NCI-H2029 (cell line): ENCODE measurements at places on chromosomes 16 and 17.
A peak's percentile ranks its signal among the peaks of the same experiment; 100 is the strongest.

DNA sequence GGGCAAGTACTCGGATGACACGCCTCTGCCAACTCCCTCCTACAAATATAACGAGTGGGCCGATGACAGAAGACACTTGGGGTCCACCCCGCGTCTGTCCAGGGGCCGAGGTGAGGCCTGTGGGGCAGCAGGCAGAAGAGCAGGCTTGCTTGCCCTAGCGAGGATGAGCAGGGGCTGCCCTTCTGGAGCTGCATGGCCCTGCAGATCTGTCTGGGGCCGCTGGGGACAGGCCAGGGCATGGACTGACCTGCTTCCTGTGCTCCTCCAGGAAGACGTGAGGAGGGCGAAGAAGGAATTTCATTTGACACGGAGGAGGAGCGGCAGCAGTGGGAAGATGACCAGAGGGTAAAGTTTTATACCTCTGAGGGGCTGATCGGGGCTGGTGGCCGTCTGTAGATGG, 5.3 kb downstream of the DHX38 start:
- DNase-seq: no peak

DNA sequence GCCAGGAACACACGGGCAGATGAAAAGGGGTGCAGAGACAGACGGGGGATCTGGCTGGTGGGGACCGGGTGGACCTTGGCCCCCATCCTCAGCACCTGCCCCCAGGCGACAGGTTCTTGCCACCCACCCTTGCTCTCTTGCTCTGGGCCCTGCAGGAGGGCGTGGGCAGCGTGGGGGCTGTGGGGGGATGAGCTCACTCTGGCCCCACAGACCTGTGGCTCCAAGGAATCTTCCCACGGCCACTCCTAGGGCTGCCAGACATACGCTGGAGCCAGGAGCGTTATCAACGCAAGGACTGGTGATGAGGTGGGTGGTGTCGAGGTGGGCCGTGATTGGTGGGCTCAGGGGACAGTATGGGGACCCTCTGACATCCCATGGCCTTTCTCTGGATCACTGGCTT, 6.3 kb downstream of the CTRB1 start:
- no peak for DNase-seq

DNA sequence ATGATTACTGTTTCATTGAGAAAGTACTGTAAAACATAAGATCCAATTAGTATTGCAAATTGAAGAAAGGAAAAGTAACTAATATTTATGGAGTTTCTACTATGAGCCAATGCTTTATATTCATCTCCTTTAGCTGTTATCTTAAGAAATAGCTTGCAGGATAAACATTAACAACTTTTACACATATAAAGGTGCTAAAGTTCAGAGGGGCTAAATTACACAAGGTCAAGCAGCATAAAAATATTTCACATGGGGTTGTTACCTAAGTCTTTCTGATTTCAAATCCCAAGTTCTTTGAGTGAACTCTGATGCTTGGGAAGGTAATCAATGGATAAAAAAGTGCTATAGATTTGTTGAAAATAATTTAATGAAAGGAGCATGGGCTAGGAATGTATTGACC, 765.5 kb downstream of the CDH8 start:
- no peak for DNase-seq

DNA sequence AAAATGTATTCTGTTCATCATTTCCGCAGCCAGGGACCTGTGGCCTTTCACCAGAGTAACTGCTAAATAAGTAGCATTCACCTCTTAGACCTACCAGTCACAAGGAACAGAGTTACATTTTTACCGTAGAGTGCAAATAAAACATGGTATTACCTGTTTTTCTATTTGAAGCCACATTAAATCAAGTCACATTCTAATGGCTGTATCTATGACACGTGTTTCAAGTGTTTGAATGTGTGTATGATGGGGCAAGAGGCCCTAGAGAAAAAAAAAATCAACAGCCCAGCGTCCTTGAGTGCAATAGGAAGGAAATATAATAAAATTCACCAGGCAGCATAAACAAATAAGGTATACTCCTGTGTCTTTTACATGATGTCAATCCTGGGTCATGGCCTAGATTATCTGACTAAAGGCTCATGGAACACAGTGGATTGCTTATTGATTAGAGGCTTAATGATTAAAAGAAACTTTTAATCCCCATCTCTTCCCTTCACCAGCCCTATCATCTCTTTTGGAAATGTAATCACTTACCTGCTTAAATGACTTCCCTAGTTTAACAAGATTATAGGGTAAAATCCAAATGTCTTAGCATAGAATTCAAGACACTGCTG, 168.7 kb upstream of the CDH5 start:
- DNase-seq: peak; percentile 57
